ENCODE measurements at places on chromosomes 4 and X.

DNA sequence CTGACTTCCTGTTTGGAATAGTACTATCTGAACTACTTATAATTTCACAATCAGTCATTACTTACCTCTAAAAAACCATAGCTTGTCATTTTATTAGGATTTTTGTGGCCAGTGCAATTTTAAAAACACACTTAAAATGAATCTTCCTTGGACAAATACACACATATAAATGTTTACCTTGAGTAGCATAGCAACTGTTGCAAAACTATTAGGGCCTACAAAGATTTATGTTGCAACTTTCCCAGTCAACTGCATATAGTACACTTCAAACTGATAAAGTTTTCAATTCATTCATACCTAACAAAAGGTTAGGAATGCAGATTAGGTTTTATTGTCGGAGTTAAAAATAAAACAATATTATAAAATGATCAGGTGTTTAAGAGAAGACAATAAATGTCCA lies 193.0 kb downstream of the PDGFC start:
- DNase-seq = no peak

DNA sequence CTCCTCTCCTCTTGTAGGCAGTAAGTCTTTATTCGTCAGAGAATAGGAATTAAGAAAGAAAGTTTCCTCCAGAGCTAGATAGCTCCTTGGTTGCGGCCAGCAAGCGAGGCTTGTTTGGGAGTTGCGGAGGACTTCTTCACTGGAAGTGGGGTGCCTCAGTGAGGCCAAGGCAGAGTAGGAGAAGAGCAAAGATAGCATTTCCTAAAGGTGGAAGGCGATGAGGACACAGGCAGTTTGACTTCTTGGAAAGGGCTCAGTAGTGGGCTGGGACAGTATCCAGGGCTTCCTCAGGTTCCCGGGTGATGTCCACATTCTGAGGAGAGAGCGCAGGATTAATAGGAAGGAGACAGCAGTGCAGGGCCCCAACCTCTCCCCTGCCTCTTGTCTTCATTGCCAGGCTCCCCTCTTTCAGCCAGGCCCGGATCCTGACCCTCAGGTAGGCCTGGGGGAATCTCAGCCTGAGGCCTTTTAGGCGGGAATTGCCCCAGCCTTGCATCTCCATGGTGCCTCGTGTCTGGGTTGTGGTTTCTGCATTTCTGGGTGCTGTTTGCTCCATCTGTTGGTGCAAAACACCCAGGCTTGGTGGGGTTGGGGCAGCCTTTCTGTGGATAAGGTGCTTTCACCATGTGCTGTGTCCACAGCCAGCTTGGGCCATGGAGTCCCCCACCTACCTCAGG lies 12.7 kb downstream of the TRO start:
- DNase-seq = no peak

DNA sequence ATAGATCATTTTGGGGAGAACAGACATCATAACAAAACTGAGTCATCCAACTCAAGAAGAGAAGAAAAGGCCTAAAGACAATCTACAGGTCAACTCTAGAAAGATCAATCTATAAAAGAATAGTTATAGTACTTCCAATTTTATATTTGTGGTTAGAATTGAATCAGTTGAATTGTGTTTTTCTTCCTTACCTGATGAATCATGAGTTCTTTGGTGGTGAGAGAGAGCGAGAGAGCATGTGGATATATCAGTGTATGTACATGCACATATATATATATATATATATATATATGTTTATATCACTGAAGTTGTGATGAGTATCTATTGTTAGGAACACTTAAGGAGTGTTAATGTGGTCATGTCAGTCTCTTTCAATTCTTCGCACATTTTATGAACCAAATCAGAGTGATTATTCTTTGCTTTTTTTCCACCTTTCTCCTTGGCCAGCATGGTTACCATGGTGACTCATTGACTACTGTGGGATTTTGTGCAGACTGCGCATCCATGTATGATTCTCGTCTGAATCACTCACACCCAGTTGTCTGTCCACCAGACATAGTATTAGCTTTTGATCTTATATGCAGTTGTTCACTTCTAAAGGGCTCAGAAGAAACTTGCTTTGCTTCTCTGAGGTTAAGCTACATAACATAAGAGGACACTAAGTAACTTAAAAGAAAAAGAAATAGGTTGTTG lies 90.4 kb upstream of the RAB40AL start:
- peak; percentile 43 for DNase-seq

DNA sequence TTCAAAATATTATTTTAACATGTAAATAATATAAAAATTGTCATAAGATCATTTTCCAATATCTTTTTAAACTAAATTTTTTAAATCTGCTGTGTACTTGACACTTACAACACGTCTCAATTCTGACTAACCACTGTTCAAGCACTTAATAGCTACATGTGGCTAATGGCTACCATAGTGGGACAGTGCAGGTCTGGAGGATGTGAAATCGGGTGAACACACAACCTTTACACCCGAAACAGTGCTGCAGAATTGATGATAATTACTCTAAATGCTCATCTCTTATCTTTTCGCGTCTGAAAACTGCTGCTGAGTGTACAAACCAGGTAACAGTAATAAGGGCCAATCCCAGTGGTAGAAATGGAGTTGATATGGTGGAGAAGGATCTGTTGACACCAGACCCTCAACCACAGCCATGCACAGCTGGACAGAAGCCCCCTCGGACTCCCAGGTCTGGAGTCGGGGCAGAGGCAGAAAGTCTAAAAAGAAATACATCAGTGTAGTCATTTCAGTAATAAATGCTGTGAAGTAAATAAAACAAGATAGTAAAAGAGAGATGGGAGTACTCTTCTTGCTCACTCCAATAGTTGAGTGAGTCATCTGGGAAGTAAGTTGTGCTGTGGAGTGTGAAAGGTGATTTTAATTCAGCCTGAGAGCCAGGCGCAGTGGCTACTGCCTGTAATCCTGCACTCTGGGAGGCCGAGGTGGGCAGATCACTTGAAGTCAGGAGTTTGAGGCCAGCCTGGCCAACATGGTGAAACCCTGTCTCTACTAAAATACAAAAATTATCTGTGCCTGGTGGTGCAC lies 150.0 kb downstream of the CBR4 start:
- DNase-seq = no peak

DNA sequence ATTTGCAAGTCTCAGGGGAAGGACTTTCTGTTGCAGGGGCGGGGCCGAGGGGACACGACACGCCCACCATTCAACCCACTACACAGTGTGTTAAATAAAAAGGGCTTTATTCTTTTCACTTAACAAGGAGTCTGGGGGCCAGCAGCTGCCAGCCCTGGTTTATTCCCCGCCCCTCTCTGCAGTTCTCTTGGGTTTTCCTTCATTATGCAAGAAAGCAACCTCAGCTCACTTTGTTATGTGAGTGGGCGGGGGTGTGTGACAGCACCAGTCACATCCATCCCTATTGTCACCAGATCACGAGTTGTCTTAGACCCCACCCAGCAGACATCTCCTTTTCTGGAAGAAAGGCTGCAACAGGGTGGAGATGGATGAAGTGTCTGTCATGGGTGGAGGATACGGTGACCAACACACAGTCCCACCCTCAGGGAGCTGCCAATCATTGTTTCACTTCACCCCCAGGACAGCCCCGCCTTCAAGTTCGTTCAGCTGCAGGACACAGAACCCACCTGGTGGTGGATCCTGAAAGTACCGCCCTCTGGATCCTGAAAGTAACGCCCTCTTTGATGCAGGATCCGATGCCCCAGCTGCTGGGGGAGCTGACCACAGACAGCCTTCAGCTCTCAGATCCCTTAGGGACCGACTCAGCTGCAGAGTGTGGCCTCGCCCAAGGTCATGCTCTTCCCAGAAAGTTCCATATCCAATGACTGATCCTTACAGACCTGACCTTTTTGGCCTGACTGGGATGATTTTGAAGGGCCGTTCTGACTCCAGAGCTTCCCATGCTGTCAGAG lies 79.6 kb downstream of the SMIM20 start:
- peak; percentile 46 for DNase-seq

- no peak for DNase-seq
These were observed 32.7 kb upstream of the TCEANC start for GRCh38 chrX:13620207-13620606.

DNA sequence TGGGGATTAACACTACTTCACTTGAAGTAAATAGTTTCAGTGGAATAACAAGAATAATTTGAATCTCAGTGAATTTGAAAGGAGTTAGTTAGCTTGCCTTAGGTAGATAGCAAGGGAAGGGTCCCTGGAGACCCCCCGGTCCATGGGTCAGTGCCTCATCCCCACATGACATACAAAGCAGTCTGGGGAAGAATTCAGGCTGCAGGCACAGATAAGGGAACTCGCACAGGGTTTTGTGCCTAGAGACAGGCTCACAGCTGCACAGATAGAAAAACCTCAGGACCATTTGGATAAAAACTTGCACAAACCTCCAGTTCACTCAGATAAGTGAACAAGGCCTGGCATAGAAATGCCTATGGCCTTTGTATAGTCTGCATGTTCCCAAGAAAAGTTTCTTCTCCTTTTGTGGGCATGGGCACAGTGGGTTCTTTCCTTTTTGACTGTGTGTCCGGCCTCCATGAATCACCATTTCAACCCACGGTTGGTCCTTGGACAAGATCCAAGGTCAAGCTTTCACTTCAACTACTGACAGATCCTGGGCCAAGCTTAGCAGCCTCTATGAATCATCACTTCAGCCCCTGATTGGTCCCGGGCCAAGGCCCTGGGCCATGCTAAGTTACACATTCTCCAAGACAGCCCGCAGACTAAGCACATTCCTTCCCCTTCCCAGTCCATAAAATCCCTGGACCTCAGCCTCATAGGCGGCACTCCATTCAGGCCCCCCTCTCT lies 108.3 kb upstream of the KLHL4 start:
- peak; percentile 68 for DNase-seq

DNA sequence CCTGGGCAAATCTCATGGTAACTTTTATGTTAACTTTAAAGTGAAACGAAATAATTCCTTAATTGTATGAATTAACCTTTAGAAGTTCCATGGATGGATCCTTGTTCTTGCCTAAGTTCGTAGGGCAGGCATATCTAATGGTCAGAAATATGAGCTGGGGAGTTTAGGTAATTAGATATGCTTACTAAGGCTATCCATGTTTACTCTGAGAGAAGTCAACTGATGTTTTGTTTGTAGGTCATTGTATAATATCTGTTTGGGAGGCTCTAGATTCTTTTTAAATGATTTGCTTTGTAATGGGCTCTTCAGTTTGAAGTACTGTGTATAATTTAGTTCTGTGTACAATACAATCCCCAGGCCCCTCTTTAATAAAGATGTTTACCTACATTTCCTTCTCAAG lies 117.0 kb downstream of the DCK start:
- no peak for DNase-seq

DNA sequence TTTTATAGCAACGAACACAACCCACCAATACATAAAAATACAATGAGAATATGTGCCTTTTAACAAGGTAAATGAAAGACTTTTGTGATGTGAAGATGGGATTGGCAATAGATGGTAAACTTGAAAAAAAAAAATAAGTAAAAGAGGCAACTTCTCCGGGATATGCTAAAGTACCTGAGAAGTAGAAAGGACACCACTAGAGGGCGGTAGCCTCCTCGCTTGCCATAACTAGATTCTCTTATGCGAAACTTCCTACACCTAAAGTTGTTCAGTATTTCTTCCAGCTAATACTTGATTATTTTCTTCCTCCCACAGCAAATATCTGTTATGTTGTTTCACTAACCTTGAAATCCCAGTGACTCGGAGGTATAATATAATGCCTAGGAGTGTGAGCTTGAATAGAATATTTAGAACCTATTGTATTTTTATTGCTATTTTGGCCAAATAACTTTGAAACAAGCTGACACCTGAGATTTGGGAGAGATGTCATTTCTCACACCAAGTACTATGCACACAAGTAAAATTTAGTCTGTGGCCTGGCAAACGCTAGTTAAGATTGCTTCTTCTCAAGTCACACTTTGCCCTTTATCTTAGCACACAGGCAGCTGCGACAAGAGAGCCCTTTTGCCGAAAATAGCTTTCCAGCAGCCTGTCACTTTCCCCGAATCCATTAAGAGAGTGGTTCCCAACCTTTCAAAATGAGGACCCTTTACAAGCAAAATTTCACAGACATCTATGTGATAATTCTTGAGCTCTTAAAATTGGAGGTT lies 44.9 kb upstream of the PDLIM5 start:
- DNase-seq = peak; percentile 83

GRCh38 chrX:44953734-44954502 lies 80.9 kb downstream of the KDM6A start:
- no peak for DNase-seq

- DNase-seq = peak; percentile 23
These were observed 119.3 kb downstream of the ZNF330 start for GRCh38 chr4:141339966-141340365.

DNA sequence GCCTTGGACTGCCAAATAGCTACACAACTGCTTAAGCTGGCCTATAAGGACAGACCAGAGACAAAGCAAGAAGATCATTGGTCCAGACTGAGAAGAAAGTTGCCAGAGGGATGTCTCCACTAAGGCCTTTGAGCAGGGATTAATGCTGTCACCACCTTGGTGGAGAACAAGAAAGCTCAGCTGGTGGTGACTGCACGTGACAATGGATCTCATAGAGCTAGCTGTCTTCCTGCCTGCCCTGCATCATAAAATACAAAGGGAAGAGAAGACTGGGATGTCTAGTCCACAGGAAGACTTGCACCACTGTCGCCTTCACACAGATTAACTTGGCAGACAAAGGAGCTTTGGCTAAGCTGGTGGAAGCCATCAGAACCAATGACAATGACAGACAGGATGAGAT lies 40.5 kb upstream of the FAM120C start:
- DNase-seq = peak; percentile 7

DNA sequence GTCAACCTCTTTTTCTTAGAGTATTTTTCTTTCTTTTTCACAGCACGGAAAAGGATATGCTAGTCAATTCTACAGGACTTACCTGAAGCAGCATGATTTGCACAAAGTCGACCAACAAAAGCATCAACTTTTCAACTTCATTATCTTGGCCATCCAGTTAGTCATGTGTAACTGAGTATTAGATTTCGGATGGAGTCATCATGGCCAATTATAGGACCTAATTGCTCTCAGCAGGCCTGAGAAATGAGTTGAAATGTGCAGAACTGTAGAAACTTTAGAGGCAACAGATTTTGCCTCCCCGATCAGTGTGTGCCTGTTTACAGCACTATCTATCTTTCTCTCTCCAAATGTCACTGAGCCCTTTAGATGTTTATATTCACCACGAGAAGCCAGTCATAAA lies 41.0 kb downstream of the PCDH10 start:
- no peak for DNase-seq

DNA sequence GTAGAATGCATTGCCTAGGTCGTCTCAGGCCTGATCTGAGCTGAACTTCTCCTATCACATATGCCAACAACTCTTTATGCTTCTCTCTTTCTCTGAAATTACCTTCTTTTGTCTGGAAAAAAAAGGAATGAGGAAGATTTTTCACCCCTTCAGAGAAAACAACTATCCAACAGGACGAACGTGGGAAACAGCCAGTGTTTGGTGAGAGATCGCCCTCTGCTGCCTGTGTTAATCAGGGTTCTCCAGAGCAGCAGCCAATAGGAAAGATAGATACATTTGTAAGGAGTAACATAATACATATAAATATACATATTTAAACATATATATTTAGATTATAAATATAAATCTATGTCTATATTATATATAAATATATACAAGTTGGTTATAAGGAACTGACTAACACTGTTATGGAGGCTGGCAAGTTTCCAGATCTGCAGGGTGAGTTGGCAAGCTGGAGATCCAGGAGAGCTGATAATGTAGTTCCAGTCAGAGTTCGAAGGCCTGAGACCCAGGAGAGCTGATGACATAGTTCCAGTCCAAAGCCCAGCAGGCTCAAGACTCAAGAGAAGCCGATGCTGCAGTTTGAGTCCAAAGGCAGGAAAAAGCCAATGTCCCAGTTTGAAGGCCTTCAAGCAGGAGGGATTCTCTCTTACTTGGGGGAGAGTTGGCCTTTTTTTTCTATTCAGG lies 13.3 kb downstream of the CETN2 start:
- peak; percentile 50 for DNase-seq

GRCh38 chrX:50615570-50616158 lies 145.0 kb upstream of the DGKK start:
- no peak for DNase-seq
